ENCODE measurements at places on chromosomes 7 and 10.

DNA sequence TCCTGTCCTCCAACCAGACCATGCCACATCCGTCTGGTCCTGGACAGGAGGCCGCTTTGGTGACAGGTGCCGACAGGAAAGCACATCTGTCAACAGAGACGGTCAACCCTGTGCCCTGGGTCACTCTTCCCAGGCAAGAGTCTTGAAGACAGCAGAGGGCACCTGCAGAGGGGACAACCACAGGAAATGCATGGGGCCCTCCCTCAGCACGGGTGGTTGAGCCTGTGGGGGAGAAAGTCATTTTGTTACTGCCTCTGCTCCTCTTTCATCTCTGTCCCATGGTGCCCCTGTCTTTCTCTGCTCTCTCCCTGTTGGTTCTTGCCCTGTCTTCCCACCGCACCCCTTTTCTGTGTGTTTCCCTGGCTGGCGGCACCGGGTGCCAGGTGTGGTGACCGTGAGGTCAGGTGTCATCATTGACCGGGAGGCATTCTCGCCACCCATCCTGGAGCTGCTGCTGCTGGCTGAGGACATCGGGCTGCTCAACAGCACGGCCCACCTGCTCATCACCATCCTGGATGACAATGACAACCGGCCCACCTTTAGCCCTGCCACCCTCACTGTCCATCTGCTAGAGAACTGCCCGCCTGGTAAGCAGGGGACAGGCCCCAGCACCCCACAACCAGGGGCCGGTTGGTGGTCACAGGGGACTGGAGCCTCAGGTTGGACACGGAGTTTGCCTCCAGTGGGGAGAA lies 17.6 kb upstream of the VSIR start:
- no peak for DNase-seq

- DNase-seq: no peak
Measured at GRCh38 chr10:60130130-60130579, 223.8 kb upstream of the CCDC6 start.

- DNase-seq: no peak
Measured at GRCh38 chr10:80753612-80754011, 215.9 kb downstream of the SH2D4B start.

DNA sequence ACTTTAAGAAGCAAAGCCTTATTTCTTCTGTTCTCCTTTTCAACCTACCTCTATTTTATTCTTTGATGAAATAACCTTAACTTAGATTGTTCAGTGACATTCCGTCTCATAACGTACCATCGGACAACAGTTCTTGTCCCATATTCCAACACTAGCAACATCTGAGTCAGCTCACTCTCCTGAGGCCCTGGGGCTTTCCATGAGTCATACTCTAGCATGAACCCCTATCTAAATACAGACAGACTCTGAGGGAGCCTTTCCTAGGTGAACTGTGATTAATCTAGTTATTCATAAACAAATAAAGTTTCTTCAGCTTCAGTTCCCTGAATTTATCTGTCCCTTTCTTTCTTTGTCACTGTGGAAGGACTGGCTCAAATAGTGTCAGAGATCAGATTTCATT lies 168.7 kb upstream of the LYZL1 start:
- no peak for DNase-seq

- peak; percentile 46 for DNase-seq
Measured at GRCh38 chr7:29968683-29969395, 20.8 kb downstream of the SCRN1 start.

DNA sequence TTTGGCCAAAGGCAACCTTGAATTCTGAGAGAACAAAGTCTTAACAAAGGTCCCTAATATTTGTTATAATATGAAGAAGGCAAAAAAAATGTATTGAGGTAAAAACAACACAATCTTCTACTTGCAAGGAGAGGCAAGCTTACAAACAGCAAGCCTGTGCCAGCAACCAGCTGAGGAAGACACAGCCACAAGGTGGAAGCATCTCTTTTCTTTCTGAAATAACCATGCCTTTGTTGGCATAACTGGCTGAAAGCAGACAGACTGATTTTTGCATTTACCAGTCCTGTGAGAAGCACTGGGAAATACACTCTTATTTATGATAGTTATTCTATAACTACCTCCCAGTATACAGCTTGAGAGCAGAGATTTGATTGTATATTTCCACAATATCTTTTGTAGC lies 292.0 kb downstream of the PHTF2 start:
- peak; percentile 60 for DNase-seq

DNA sequence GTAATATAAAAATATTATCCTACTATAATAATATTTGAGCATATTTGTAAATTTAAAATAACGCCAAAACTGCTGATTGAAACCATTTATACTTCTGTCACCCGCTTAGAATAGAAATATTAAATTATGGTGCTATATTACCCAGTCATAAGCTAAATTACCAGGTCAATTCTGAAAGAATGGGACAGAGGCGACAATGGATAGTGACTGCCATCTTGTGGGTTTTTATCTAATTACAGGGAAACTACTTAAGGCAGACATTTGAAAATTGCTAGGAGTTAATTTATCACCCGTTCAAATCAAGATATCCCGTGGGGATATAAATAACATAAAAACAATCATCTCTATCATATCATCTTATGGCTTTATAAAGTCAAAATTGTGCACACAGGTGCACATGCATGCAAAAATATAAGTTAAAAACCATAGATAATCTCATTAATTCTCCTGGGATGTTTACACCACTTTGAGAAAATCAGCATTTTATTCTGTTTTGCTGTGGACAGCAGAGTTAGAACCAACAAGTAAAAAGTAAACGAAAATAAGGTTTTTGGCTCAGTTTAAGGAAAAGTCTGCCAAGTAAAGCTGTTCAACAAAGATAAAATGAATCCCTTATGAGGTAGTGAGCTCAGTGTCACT lies 41.3 kb upstream of the HPSE2 start:
- no peak for DNase-seq

DNA sequence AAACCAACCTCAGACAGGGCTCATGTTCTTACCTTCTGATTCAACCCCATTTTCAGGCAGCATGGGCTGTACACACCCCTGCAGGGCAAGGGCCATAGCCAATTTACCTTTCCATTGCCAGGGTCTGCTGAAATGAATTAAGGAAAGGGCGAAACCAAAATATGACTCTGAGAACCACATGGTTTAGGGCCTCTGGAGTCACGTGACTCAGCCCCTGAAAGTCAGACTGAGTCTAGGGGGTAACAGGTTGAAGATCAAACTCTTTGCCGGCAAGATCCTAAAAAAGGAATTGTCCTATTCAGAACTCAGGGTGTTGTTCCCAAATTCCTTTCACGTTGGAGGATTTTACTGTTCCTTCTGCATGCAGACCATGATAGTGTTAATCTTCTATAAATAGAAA lies 118.9 kb downstream of the RAB11FIP2 start:
- no peak for DNase-seq

GRCh38 chr7:17371671-17372524 lies 73.4 kb downstream of the AHR start:
- no peak for DNase-seq

- DNase-seq: no peak
Measured at GRCh38 chr10:129097776-129098330, 369.2 kb upstream of the MGMT start.

- DNase-seq: no peak
Measured at GRCh38 chr7:121016966-121017365, 28.5 kb downstream of the CPED1 start.

DNA sequence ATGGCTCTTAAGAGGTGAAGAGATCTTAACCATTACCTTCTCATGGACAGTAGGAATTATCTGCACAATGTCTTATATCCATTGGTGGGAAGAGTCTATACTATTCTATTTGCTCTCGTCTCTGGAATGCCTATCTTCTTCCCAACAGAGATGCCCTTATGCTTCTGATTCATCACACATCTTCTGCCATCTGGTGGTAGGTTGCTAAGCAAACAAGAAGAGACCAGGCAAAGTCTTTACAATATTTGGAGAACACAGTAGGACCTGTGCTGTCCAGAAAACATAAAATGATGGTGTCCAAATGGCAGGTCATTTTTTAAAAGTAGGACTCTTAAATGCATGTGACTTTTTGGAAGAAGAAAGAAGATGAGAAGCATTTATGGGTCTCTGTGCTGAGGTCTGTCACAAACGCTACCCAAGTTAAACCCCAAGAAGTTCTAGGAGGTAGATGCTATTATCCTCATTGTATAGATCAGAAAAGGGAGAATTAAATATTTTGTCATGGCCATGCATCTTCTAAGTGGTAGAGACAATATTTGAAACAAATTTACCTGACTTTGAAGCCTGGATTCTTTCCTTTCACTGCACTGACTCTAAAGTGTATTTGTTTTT lies 67.8 kb upstream of the NXPH1 start:
- DNase-seq: peak; percentile 66

DNA sequence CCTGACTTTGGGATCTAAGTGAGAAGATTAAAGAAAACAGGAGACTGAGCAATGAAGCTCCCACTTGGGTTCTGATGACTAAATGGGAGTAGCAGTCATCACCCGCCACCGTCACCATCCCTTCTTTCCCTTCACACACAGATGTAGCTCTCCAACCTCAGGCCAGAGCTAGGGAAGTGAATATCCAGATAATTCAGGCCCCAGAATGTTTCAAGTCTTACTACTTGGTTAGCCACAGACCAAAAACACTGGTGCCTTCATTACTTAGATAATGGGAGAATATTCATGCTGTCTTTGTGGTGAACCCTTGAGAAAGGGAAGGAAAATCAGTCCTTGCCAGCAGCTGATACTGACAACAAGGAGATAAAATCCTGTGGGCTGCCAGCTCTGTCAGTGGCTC lies 100.7 kb downstream of the OSBPL3 start:
- no peak for DNase-seq

DNA sequence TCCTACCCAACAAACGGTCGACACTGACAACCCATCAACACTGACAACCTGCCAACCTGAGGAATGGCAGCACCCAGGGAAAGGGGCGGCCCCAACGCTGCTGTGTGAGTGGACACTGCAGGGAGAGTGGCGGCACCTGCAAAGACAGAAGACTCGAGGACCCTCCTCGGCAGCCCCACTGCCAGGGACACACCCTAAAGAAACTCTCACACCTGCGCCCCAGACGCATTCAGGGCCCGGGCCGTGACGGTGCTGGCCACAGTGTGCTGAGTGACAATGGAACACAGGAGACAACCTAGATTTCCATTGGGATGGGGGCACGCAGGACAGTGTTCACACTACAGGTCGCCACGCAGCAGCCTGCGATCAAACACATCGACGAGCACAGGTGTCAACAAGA lies 3.6 kb downstream of the CAMK2B start:
- no peak for DNase-seq

DNA sequence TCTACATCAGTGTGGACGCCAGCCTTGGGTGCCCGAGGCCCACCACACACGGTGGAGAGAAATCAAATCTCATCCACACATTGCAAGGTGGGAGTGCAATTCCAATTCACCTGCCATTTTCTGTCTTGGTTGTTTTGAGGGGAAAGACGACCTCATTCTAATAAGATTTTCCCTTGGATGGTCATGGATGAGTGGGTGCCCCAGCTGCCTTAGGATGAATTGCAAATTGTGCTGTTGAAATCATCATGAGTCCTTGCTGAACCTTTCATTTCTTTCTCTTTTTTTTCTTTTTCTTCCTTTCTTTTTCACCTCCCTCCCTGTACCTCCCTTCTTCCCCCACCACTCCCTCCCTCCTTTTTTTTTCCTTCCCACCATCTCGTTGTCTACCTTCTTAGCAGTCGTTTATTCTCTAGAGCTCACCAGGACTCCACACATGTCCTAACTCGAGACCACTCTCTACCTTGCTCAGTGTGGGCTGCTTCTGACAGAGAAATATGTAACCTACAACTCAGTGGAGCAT lies 266.9 kb upstream of the NFE2L3 start:
- DNase-seq: no peak

GRCh38 chr7:25493805-25494366 lies 265.6 kb upstream of the NPVF start:
- no peak for DNase-seq

DNA sequence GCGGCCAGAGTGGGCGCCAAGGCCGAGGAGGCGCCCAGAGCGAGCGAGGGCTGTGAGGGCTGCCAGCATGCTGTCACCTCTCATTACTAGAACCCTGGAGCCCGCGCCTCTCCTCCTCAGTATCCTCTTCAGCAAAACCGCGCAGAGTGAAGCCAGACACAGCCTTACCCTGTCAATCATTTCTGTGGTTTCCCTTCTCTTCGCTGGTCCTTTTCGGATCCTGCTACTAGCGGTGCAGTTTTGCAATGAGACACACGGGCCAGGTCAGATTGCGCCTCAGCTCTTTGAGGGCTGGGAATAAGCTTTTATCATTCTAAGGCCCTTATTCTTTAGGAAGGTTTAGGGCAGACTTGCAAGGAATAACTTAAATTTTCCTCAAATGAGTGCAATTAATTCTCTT lies 55.5 kb upstream of the FAM171A1 start:
- no peak for DNase-seq

- DNase-seq: no peak
Measured at GRCh38 chr7:79453266-79453557, 255 bp downstream of the MAGI2 start.

DNA sequence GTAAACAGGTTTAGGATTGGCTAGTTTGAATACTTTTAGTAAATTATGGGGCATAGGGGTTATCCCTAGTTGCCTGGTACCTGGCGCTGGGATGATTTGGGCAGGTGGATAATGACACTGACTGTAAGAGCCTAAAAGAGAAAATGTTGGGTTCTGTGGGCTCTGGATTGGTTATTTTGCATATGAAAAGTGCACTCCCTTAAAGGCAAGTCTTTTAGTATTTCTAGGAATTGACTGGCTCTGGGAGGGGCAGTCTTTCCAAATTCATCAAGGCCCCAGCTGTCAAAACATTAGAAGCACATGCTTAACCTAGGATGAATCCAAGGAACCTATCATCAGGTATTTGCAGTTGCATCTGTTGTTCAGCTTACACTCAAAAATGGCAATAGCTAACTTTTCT lies 454.6 kb upstream of the SORCS1 start:
- no peak for DNase-seq

DNA sequence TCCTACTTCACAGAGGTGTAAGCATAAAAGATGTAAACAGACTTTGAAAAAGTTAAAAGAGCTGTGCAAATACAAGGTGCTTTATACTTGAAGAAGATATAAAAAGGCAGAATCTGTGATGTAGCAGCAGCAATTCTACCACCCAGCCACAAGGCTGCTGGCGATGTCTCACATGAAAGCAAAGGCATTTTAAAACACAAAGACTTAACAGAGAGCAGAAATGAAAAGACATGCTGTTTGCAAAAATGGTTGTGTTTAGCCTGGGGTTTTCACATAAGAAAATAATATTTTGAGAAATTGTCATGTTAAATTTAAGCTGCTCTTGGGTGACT lies 85.5 kb upstream of the ZNF800 start:
- DNase-seq: no peak

- no peak for DNase-seq
Measured at GRCh38 chr10:44217274-44217820, 167.6 kb downstream of the CXCL12 start.
